ENCODE measurements at places on chromosomes 11 and 22.

DNA sequence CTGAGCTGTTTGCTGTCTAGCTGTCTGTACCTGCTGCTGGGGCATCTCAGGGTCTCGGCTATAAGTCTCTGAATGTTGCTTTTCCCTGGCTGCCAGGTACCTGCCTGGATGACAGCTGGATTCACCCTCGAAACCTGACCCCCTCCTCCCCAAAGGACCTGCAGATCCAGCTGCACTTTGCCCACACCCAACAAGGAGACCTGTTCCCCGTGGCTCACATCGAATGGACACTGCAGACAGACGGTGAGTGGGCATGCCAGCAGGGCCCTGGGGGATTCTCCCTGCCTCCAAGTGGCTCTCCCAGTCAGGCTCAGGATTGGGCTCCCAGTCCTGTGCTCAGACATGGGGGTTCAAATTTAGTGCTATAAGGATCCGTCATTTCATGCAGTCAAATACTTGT lies 12.9 kb downstream of the IL17RA start:
- no peak for DNase-seq

GRCh38 chr11:84747871-84748270 lies 879.3 kb downstream of the DLG2 start:
- DNase-seq: no peak

GRCh38 chr11:111421251-111421650 lies 42.2 kb upstream of the POU2AF1 start:
- no peak for DNase-seq

DNA sequence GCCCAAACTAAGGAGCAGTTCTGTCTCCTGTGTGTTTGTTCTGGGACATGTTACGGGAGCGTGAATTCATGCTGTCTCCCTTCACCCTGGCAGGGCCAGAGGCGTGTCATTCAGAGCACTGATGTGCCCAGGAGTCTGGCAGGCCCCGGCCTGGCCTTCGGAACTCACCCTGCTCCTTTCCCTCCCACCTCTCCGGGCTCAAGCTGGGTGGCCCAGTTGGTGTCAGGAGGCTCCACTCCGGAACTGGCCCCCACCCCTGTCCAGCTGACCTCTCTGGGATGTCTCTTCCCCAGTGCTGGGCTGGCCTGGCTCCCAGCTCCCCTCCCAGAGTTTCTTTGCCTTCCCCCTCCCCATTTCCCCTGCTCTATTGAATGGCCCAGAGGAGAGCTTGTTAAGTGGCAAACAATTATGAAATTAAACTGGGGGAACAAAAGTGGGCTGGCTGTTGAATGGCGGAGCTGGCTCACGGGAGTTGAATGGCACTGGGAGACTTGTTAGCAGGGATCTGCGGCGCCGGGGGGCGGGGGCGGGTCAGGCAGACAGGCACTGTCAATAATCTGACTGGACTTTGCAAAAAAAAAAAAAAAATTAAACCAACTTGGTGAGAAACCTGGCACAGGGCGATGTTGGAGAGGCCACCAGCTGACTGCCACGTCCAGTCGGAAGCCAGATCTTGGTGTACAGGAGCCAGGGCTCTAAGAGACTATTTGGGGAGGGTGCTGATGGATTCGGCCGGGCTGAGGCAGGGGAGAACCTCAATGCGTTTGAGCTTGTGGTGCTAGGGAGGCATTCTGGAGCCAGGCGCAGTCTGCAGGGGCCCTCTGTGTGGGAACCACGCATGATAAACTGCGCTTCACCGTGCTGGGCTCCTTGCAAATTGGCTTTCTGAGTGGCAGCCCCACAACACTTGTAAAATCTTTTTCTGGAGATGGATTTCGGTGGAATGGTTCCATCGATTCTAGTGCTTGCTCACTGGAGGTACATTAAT lies 1.3 kb downstream of the MPPED1 start:
- peak; percentile 91 for DNase-seq

GRCh38 chr22:24118689-24119384 lies 62.5 kb upstream of the SUSD2 start:
- DNase-seq: no peak

DNA sequence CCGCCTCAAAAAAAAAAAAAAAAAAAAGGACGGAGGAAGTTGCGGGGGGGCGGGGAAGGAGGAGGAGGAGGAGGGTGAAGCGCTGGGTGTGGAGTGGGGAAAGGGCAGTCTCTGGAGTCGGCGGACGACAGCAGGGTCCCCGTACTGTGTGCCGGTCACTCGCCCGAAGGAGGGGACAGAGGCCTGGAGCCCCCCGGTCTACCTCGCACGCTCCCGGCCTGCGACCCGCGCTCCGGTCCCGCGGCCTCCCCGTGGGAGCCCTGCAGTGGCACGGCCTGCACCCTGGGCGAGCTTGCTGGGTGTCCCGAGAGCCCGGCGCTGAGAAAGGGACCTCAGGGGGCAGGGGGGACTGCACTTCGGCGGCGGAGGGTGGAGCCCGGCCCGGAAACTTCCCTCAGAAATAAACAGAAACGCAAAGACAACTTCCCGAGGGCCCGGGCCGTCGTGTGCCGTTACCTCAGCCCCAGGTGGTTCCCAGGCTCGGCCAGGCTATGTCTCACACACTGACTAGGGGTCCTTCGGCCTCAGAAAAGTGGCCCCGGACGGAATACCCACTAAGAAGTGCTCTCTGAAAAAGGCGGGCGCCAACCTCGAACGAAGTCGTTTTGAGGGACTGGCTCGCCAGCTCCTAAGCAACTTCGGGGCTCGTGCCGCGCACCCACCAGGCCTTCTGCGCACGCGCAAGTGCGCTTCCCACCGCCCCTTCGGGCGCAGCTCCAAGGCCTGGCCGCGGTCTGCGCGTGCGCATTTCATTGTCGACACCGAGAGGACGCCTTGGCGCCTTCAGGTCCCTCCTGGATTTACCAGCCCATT lies at the start of gene MAJIN:
MAJIN (minus strand) TSS at position 688 of the 813 bp plus-strand sequence. CDS start 12,703 bp downstream, outside the sequence.
- no peak for DNase-seq

DNA sequence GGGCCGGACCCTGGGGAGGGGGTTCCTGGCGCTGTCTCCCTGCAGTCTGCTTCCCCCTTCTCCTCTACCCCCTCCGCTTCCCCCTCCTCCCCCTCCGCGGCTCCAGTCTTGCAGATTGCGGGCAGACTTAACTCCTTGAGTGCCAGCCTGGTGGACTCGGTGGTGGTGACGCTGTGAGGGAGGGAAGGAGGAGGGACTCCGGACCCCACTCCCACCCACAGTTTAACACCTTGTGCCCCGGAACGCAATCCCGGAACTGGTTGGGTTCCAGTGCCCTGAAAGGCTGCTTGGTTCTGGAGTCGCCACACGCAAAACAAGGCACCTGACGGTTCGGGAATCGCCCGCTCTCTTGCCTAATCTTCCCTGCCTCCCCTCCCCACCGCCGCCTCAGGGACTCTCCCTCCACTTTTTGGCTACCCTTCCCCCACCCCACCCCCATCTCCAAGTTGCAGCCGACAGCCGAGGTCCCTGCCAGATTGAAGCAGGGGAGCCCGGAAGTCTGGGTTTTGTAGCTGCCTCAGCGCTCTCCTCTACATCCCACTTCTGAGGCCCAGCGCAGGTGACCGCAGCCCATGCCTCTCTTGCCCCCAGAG lies 3.9 kb upstream of the BCL9L start:
- peak; percentile 91 for DNase-seq

DNA sequence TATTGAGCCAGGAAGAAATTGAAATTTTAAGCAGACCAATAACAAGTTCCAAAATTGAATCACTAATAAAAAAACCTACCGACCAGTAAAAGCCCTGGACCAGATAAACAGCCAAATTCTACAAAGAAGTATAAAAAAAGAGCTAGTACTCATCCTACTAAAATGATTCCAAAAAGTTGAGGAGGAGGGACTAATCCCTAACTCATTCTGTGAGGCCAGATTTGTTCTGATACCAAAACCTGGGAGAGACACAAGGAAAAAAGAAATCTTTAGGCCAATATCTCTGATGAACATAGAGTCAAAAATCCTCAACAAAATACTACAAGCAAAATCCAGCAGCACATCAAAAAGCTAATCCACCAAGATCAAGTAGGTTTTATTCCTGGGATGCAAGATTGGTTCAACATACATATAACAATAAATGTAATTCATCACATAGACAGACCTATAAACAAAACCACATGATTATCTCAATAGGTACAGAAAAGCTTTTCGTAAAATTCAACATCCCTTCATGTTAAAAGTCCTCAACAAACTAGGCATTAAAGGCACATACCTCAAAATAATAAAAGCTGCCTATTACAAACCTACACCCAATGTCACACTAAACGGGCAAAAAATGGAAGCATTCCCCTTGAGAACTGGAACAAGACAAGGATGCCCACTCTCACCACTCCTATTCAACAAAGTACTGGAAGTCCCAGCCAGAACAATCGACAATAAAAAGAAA lies 13.1 kb downstream of the OR52A5 start:
- DNase-seq: no peak

- peak; percentile 56 for DNase-seq
Observed at GRCh38 chr11:22558664-22559063, 67.0 kb downstream of the FANCF start.

DNA sequence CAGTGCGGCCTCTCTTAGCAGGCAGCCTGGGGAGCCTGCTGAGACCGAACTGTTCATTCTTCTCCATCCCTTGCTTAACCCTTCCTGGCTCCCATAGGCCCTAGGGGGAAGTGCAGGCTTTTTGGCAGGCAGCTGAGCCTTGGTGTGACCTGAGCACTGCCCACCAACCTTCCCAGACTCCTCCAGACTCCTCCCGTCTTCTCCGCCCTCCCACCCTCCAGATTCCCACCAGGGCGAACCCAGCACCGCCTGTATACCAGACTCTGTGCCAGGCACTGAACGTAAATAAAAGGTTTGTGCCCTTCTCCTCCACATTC lies 7.9 kb downstream of the RELT start:
- no peak for DNase-seq

GRCh38 chr11:83711106-83711527 lies 424.9 kb upstream of the CCDC90B start:
- no peak for DNase-seq

DNA sequence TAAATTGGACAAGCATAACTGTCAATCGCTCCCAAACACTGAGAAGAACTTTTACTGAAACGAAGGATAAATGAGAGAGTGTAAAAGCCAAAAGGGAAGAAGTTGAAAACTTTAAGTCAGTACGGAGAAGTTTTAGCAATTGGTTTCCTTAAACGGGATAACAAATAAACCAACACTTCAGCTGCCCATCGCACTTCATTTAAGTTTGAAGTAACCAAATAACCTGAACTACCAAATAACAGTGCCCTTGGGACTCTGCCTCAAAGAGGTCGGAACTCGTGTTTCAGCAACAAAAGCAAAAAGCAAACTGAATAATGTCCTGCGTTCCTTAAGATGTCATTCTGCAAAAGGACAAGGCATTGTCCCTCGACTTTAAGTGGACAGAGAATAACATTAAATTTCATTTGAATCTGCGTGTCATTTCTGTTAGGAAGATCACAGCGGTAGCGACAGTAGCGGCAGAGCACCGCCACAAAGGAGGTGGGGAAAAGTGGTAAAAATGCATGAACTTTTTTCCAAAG lies 127.0 kb upstream of the C11orf58 start:
- no peak for DNase-seq

DNA sequence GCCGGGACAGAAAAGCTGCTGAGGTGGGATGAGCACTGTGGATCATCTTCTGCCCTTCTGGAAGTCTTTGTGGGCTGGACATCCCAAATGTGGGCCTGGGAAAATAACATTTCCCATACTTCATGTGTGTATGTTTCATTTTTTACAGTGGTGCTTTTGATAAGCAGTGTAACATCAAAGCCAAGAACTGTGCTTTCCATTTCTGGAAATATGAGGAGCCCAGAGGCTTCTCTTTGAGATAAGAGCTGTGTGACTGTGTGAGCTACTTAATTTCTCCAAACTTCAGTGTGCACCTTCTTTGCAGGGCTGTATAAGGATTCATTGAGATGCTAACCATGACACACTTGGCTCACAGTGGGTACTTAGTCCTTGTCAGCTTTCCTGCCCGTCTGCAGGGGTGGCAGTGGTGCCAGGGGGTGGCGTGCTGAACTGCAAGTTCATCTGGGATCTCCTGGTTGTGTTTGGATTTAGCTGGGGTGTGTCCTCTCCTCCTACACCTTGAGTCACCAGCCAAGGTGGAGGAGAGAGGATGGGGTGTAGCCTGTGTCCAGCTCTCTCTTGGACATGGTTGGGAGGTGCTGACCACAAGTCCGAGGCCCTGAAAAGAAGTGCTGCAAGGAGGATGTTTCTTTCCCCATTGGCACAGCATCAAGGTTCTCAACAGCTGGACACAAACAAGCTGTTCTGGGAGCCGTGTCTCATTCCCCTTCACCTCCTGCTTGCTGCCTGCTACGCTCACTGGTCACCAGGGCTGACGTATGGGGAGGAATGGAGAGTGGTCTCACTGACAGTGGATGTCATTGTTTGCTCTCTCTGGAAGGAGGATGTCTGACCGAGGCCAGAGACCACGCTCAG lies 139.4 kb downstream of the TEAD1 start:
- no peak for DNase-seq

DNA sequence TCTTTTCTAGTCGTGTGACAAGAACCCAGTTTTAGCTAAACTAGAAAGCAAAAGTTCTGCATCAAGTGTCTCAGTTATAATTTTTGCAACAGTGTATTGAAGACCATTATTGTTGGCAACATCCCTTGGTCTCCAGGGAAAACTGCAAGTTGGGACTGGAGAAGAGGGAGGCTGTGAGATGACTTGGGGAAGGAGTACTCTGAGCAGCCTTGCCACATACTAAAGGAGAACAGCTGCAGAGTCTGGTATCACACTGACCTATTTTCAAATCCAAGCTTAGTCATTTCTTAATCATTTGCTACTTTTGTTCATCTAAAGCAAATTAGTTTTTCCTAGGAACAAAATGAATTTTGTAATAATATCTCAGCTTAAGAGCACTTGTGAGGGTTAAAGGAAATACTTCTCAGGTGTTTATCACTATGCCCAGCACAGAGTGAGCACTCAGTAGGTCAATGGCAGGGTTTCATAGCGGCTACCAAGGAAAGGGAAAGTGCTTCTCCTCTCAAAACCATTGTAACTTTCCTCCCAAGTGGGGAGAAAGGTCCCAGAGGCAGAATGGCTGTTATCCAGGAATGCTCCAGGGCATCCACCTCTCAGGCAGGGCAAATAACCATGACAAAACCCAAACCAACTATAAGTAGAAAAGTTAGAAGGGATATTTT lies 247.1 kb downstream of the C11orf87 start:
- DNase-seq: no peak

GRCh38 chr11:63682066-63683021 lies 1.0 kb downstream of the RTN3 start:
- peak; percentile 72 for DNase-seq

DNA sequence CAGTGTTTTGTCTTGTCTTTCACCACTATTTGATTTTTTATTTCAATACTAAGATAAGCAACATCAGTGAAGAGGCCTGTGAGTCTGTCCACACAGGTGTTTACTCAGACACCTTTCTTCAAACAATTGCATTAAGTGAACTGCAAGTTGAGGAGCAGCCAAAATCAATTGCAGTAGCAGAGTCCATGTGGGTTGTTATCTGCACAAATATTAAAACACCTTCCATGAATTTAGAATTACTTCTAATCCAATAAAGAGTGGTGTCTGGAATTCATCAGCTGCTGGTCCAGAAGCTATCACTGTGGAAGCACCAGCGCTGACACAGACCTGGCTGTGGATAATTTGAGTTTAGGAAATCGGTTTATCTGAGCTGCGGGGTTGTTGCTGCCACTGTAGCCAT lies 83.5 kb upstream of the FAT3 start:
- no peak for DNase-seq

Data from NCI-H1105 treated with DMSO at 0.1 percent for 48 hours (cell line).